ENCODE measurements at places on chromosomes 13 and 19. TPM values are rescaled to one million over a fixed set of nuclear protein-coding genes. Genes with fewer than 3 reads are reported as not detected.

DNA sequence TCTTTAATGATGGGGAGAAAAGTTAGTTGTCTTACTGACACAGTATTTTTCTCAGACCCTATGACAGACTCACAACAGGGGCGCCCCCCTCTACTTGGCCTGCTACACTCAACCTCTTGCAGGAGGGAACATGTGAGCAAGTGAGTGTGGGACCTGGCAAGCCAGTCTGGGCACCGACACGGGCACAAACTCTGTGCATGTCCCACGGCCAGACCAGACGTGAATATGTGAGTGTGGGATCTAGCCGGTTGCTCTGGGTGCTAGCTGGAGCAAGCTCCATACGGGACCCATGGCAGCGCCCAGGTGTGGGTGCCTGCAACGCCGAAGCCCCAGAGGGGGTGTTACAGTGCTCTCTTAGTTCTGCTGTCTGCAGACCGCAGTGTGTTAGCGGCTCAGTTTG, 1437.3 kb upstream of the MIR17HG start:
- no peak for DNase-seq

DNA sequence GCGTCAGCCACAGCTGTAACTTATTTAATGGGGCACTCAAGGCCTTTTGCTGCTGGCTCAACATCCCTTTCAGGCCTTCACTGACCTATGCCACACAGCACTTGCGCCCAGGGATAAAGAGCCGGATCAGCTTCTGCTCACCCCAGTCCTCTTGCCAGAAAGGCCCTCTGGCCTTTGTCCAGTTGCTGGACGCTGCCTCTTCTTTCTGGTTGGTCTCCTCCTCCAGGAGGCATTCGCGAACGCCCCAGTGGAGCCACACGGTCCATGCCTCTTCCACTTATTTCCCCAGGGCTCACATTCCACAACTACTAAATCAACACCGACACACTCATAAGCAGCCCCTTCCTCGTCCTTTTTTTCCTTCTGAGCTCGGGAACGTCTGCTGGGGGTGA, 3.7 kb upstream of the ZNF329 start:
- no peak for DNase-seq

GRCh38 chr19:30207357-30207756, 164.8 kb upstream of the ZNF536 start:
- DNase-seq: no peak

- no peak for DNase-seq
These were observed 1.9 kb upstream of the PGPEP1 start for GRCh38 chr19:18338541-18338940.

DNA sequence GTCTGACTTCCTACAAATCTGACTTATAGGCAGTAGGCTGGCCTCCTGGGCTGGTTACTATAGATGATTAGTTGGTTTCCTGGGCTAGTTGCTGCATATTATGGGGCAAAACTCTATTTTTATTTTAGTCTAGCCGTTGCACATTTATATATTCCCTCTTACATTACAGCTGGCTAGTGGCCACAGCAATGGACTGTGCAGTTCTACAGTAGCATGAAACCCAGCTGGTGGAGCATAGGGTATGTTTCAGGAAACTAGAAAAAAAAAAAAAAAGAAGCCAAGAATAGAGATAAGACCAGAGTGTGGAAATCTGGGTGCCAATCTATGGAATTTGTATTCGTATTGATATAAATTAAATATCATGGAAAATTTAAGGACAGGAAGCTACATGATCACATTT, 304.4 kb upstream of the NBEA start:
- no peak for DNase-seq

DNA sequence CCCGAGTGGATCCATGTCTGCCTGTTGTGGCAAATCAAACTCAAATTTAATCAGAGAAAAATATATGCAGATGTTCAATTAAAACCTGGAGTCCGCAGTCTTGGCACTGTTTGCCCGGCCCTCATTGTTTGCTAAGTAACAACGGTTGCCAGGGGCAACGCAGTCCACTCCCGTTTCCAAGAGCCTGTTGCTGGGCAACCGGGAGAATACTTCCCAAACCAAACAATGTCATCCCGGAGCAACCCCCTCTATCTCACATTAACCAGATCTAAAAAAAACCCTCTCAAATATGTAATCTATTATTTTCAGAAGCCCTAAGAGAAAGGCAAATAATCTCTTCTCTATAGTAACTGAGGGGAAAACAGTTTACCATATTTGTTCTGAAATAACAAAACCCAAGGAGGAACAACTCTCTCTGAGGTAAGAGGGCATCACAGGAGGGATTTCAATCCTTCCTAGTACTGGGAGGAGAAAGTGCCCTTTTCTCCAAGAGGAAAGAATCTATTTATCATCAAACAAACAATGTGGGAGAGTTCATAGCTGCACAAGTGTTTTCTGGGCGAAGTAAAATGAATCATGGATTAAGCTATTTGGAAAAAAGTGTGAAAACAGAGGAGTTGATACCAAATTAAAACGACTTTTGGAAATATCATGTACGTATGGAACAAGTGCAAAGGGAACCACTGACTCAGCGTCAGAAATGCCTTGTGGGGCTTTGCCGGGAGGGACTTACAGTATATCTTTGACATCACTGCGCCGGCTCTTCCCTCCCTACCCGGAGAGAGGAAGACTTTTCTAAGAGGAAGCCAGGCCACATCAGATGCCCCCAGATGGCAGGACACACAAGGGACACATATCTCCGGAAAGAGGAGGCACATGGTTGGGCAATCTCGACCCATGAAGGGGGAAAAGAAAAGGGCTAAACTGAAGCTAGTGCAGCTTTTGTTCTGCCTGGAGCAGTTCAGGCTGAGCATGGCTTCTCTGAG, 43.3 kb downstream of the RFX2 start:
- peak; percentile 91 for DNase-seq

- DNase-seq: no peak
These were observed 27.9 kb upstream of the ONECUT3 start for GRCh38 chr19:1725100-1726064.

GRCh38 chr19:33399081-33399744, 25.7 kb downstream of the CEBPG start:
- DNase-seq: peak; percentile 45

- DNase-seq: no peak
These were observed 648.7 kb downstream of the UQCRFS1 start for GRCh38 chr19:28563964-28564921.

The SYNGR4 gene
- not detected for total RNA-seq

The DHX34 gene
- 15.2 TPM for total RNA-seq

The ZIK1 gene
- 4.9 TPM for total RNA-seq

The GARIN5B gene
- total RNA-seq: not detected
